A673 (cell line): ENCODE measurements at places on chromosomes 1 and 21. TPM values are rescaled to one million over a fixed set of nuclear protein-coding genes. Genes with fewer than 3 reads are reported as not detected.

KRTAP7-1 gene
- not detected in 2 replicates for total RNA-seq

OR2G6 gene
- not detected in 2 replicates for total RNA-seq

OR6K3 gene
- not detected in 2 replicates for total RNA-seq

SERBP1 gene
- total RNA-seq: 407 and 447 TPM in 2 replicates

OR2T33 gene
- not detected in 2 replicates for total RNA-seq

GJB3 gene
- total RNA-seq: not detected in 2 replicates

PRPF38B gene
- 49.3 and 59.5 TPM in 2 replicates for total RNA-seq

KCNN3 gene
- 0.73 and 1.5 TPM in 2 replicates for total RNA-seq

CZIB gene
- 53.8 and 56.7 TPM in 2 replicates for total RNA-seq

PTPRC gene
- total RNA-seq: not detected in 2 replicates

PTGS2 gene
- total RNA-seq: 4.3 and 5.8 TPM in 2 replicates
